ENCODE measurements at places on chromosomes 4 and X.

- DNase-seq = no peak
Observed at GRCh38 chrX:38103857-38104812, 97.8 kb downstream of the SYTL5 start.

- DNase-seq = no peak
Observed at GRCh38 chr4:18736551-18736950, 715.0 kb upstream of the LCORL start.

GRCh38 chr4:75989846-75990528 is 758 bp downstream of the SDAD1 start:
- DNase-seq = no peak

- DNase-seq = no peak
Observed at GRCh38 chrX:31506360-31506759, 434.5 kb upstream of the FTHL17 start.

GRCh38 chr4:138656990-138657389 is 358.6 kb upstream of the NOCT start:
- no peak for DNase-seq

DNA sequence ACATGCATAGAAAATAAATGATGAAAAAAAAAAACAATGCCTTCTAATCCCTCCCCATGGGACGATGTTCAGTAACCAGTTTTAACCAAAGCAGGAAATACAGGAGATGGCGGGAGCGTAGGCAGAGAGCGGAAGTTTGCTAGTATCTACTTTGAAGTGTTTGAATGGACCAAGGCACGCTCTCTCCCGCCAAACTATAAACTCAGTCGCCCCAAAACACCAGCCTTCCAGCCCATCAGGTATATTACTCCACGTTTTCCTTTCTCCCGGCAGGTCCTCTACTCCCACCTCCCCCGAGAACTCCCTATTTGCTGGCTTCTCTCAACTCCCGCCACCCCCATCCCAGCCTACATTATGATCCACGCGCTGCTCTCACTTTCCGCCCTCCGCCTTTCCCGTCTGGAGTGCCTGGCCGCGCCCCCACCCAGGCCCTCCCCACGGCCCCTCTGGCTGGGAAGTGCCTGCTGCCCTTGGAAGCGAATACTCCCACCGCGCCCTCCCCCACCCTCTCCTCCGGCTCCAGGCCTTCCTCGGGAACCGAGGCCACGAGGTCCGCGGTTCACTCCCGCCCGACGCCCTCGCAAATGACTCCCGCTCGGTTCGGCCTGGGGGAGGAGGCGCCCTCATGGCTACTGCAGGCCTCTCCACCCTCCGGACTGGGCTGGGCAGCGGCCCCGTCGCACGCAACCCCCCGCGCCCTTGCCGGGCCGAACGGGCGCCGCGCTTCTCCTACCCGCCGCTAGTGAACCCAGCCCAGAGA is 723 bp downstream of the DHX15 start:
- DNase-seq = no peak

- DNase-seq = no peak
Observed at GRCh38 chr4:183765251-183765911, 106.3 kb downstream of the TRAPPC11 start.

GRCh38 chr4:177323416-177323815 is 13.7 kb downstream of the NEIL3 start:
- DNase-seq = no peak

DNA sequence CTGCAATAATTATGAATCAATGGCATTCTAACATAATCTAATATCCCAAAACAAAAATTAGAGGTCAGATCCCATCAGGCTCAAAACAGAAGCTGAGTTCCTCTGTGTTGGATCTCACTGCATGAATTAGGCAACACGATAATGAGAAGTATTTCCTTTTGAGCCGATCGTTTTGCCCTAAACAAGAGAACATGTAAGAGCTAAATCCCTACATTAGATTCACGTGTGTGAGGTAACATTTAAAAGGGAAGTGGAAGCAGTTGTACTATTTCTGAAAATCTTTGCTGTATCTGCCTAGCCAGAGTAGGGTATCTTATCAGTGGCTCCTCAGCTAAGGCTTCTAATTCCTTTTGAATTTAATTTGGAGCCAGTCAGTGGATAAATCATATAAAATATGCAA is 115.6 kb downstream of the C4orf51 start:
- no peak for DNase-seq

DNA sequence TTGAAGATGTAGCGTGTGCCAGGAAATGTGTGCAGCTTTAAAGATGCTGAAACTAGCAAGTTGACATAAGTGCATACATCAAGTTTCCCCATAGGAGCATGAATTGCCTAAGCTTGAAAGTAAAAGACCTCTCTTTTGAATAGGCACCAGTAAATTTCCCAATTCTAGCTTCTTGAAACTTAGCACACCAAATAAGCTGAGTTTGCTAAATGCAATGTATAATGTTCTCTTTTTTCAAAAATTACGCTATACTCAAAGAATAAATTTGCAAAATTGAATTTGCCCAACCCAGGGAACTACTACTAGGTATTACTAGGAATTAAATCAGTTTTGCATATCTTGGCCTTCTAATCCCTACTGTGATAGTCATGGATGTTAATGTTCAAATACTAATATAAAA is 923.9 kb upstream of the LCORL start:
- no peak for DNase-seq

GRCh38 chr4:1008840-1009541 is 2.4 kb upstream of the FGFRL1 start:
- DNase-seq = peak; percentile 59

- DNase-seq = no peak
Observed at GRCh38 chr4:118313098-118313497, 39.7 kb downstream of the PRSS12 start.

GRCh38 chr4:142778430-142778829 is 67.7 kb downstream of the INPP4B start:
- DNase-seq = no peak

GRCh38 chrX:49040376-49040955 is 2.7 kb downstream of the TFE3 start:
- no peak for DNase-seq

GRCh38 chrX:150192816-150193215 is 170.3 kb upstream of the MAMLD1 start:
- no peak for DNase-seq

DNA sequence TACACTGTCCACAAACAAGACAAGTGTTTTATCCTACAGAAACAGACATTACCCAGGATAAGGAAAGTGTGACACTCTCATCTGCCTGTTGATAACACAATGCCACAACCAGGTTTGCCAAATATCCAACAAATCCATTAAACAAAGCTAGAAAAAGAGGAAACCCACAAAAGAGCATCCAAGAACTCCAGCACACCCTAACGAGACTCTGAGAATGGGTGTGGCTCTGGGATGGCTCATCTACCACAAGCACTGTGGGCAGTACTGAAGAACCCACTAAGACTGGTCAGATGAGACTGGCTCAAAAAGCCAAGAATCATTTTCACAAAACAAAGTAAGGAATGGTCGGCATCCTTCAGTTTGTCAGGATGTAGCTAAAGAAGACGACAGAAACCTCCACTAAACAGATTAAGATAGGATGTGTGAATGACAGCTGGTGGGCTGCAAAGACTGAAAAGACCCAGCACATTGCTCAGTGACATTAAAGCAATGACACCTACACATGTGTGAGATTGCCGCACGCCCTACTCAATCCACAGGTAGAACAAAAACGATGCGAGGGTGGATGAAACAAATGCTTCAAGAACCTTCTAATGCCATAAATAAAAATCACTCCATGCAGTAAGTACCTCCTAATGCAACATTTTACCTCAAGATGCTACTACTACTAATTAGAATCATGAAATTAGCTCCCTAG is 14.7 kb downstream of the ATP8A1 start:
- DNase-seq = no peak

DNA sequence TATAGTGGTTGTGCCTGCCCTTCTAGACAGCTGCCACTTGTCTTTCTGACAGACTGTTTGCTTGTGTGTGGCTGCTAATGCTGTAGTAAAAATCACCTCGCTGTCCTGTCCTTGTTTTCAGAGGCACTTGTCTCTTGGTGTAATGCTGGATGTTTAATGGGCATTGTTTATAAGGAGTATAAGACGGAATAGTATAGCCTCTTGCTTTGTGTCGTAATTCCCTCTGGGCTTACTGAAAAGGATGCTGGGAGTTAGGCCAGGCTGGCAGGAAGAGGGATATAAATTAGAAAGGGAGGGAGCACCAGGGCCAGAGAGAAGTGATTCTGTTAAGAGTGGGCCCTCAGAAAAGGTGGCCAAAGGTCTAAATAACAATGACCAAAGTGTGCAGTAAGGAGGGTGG is 29.0 kb downstream of the NHS start:
- DNase-seq = no peak

DNA sequence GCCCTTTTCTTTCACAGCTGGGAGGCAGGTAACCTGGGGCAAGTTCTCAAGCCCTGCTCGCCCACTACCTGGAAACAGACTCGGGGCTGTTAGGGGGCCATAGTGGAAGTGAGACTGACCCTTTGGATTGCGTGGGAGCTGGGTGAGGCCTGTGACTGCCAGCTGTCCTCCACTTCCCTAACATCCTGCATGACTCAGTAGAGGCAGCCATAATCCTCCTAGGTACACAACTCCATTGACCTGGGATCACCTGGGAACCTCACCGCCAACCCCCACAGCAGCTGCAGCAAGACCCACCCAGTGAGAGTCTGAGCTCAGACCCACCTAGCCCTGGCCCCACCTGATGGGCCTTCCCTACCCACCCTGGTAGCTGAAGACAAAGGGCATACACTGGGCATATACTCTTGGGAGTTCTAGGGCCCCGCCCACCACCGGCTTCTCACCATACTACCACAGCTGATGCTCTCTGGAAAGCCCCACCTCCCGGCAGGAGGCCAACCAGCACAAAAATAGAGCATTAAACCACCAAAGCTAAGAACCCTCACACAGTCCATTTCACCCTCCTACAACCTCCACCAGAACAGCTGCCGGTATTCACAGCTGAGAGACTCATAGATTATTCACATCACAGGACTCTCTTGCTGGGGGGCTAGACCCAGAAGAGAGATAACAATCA is 61.1 kb upstream of the DCTD start:
- DNase-seq = no peak
